ENCODE measurements at places on chromosomes 13 and 19.
A peak's percentile ranks its signal among the peaks of the same experiment; 100 is the strongest.

DNA sequence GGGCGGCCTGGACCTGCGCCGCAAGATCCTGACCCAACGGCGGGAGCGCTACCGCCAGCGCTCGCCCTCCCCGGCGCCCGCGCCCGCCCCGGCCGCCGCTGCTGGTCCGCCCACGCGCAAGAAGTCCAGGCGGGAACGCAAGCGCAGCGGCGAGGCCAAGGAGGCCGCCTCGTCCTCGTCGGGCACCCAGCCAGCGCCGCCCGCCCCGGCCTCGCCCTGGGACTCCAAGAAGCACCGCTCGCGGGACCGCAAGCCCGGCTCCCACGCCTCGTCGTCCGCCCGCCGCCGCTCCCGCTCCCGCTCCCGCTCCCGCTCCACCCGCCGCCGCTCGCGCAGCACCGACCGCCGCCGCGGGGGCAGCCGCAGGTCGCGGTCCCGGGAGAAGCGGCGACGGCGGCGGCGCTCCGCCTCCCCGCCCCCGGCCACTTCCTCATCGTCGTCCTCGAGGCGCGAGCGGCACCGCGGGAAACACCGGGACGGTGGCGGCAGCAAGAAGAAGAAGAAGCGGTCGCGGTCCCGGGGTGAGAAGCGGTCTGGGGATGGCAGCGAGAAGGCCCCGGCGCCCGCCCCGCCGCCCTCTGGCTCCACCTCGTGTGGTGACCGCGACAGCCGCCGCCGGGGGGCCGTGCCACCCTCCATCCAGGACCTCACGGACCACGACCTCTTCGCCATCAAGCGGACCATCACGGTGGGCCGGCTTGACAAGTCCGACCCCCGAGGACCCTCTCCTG is 10.0 kb downstream of the SCAF1 start:
- peak; percentile 27 for DNase-seq

DNA sequence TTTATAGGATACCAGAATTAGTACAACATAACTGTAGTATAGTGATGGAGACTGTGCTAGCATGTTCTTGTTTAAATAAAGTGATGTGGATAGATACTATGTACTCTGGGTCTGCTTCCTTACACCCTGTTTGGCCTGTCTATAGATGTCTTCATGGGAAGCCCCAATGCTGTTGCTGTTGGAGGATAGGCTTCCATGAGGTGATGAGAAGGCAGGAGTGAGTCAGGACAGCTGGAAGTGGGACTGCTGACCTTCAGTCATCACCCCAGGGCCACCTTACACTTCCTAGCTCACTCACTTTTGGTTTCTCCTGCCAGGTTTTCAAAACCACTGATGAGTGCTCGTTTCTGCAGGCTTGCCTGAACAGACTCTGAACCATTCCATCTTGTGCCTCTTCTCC is 4.2 kb downstream of the KCTD4 start:
- no peak for DNase-seq

- no peak for DNase-seq
Observed at GRCh38 chr13:48749144-48749543, 95.4 kb downstream of the CYSLTR2 start.

GRCh38 chr19:7710616-7711015 is 8.7 kb upstream of the FCER2 start:
- no peak for DNase-seq

DNA sequence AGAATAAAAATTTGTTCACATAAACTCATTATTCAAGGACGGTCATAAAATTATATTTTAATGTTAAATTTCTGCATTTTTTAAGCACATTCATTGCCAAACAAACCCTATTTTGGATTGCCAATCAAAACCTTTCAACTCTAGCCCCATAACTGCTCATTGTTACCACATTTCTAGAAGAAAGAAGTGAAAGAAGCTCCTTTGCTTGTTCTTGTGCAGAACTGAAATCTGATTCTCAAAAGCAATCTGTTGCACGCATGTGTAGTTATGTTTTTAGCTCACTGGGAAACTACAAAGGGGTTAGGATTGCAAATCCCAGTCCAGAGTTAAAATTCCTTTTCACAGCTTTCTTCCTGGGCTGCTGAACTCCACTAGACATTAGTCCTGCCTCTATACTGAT is 109.5 kb upstream of the MIR17HG start:
- no peak for DNase-seq

DNA sequence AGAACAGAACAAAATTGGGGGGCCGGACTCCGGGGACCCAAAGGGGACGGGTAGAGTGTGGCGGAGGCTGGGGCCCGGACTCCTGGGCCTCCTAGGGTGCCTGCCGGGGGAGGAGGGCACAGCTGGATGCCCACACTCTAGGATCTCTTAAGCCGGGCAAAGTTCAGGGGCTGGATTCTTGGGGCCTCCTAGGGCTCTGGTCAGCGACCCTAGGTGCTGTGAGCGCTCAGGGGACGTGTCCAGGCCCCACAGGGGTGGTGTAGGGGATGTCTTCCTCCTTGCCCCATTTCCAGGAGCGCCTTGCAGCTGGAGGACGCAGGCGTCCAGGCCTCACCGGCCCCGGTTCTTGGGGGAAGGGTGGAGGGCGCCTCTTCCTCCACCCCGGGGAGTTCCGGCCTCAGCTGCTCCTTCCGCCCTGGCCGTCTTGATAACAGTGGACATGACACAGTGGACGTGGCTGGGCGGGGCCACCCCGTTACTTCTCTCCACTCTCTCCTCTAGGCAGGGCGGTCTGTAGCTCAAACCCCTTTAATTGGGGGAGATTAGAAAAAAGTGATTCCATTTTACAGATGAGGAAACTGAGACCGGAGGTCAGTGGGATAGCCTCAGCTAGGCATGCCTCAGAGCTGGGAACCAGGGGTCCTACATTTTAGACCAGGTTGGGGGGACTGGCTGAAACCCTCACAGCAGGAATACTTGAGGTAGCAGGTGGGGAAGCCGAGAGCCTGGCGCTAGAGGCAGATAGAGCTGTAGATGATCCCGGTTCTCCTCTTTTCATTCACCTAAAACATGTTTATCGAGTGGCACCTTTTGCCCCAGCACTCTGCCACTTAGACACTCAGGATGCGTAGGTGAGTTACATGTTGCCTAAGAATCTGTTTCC is 705 bp downstream of the STXBP2 start:
- DNase-seq = no peak

- DNase-seq = no peak
Observed at GRCh38 chr19:56159009-56159559, 16.7 kb upstream of the GALP start.

DNA sequence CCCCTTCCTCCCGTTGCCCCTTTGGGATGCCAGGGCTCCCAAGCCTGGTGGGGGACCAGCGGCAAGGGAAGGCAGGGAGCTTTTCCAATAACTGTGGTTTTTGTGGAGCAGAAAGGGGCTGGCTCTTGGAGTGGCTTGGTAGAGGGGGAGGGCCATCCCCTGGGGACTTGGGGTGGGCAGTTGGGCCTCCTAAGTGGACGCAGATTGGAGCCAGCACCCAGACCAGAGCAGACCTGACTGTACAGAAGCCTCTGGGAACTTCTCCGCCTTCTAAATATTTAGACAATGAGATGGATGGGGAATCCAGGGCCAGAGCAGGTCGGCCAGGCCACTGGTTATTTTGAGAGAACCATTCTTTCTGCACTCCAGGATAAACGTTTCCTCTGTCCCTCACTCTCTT is 4.2 kb downstream of the PTGIR start:
- no peak for DNase-seq

DNA sequence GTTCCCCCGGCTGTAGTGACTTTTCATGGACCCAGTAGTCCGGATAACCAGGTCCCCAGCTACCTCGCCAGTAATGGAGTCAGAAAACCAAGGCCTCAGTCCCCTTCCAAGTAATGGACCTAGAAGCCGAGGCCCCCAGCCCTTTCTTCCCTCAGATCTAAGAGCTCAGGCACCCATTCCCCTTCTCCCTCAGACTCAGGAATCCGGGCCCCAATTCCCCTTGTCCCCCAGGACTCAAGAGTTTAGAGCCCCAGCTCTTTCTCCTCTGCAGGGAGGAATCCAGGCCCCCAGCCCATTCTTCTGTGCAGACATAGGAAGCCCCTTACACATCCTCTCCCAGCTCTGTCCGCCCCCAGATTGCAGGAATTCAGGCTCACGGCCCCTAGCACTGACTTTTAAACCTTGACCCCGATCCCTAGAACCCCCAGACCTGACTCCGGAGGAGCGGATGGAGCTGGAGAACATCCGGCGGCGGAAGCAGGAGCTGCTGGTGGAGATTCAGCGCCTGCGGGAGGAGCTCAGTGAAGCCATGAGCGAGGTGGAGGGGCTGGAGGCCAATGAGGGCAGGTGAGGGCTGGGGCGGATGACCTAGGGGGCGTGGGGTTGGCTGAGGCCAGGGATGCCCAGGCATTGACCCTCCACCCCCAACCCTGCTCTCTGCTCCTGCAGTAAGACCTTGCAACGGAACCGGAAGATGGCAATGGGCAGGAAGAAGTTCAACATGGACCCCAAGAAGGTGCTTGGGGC is 938 bp downstream of the CYTH2 start:
- DNase-seq = no peak

- no peak for DNase-seq
Observed at GRCh38 chr19:55691561-55692481, 16.8 kb downstream of the EPN1 start.

DNA sequence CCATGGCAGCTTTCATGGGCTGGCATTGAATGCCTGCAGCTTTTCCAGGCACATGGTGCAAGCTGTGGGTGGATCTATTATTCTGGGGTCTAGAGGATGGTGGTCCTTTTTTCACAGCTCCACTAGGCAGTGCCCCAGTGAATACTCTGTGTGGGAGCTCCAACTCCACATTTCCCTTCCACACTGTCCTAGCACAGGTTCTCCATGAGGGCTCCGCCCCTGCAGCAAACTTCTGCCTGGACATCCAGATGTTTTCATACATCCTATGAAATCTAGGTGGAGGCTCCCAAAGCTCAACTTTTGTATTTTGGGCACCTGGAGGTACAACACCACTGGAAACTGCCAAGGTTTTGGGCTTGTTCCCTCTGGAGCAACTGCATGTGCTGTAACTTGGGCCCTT is 450.6 kb downstream of the LMO7 start:
- no peak for DNase-seq

GRCh38 chr13:28000567-28000966 is 12.1 kb upstream of the URAD start:
- no peak for DNase-seq

DNA sequence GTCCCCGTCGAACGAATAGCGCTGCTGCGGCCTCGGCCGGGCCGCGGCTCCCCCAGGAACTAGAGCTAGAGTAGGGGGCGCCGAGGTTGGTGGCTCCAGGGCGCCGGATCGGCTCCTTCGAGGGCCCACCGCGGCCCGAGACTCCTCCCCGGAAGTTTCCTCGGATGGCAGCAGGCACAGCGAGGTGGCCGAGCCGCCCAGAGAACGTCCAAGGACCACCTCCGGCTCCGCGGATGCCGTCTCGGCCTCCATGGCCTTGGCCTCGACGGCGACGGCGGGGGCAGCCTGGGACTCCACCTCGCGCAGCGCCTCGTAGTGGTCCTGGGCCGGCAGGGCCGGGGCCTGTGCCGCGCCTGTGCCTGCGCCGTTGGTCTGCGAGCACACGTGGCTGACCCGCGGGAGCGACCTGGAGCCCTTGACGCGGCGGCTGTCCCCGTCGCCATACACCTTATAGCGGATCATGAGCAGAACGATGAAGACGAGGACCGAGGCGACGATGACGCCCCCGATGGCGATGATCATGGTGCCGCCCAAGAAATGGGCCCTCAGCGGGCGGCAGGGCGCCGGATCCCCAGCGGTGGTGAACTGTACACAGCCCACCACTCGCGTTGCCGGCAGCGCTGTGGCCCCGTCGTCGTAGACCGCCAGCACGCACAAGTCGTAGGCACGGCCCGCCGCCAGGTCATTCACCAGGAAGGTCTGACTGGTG is 11.8 kb downstream of the IFNL1 start:
- no peak for DNase-seq

GRCh38 chr13:25292301-25292700 is 5.0 kb upstream of the MTMR6 start:
- peak; percentile 63 for DNase-seq

DNA sequence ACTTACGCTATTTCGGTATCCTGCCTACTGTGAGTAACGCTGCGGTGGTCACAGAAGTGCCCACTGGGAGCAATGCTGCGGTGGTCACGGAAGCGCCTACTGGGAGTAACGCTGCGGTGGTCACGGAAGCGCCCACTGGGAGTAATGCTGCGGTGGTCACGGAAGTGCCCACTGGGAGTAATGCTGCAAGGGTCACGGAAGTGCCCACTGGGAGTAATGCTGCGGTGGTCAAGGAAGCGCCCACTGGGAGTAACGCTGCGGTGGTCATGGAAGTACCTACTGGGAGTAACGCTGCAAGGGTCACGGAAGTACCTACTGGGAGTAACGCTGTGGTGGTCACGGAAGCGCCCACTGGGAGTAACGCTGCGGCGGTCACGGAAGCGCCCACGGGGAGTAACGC is 52.1 kb upstream of the SOX1 start:
- no peak for DNase-seq

- no peak for DNase-seq
Observed at GRCh38 chr13:38159710-38160109, 189.9 kb upstream of the UFM1 start.

DNA sequence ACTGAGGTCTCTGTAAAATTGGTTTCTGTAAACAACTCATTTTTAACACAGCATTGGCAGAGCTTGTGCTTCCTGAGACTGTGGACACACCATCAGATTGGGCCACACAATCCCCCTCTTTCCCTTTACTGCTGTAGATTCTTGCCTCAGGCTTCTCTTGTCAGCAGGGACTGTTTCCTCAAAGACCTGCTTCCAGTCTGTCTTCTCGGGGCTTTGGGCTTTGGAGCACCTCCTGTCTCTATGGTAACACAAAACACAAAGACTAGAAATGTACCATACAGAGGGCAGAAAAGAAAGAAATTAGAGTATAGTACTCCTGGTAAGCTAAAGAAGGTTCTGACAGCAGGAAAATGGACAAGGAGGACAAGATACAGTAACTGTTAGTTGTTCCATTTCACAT is 484.5 kb downstream of the DIAPH3 start:
- no peak for DNase-seq

GRCh38 chr13:61453121-61453520 is 37.5 kb upstream of the PCDH20 start:
- no peak for DNase-seq

GRCh38 chr19:12581100-12581499 is 29.5 kb downstream of the ZNF490 start:
- no peak for DNase-seq

GRCh38 chr13:91576590-91576989 is 178.2 kb downstream of the GPC5 start:
- DNase-seq = peak; percentile 32

DNA sequence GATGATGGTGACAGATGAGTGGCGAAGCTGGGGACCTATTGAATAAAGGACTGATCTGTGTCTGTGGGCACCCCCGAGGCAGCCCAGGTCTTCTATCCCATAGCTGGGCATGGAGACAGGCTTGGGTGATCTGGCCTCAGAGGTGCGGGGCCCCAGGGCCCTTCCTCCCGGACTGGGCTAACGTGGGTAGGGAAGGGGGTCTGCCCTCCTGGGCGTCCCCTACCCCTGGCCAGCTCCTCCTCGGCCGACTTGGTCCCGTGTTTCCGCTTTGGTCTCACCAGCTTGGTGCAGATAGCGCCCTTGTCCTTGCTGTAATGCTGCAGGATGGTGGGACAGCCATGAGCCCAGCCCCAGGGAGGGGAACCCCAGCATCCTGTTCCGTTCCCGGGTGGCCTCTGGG is 3.3 kb downstream of the MATK start:
- no peak for DNase-seq

GRCh38 chr13:51679616-51680015 is 95.4 kb downstream of the WDFY2 start:
- DNase-seq = no peak

- no peak for DNase-seq
Observed at GRCh38 chr19:35229601-35230000, 1.1 kb upstream of the FAM187B start.

GRCh38 chr19:11942008-11942842 is 17.3 kb downstream of the ZNF700 start:
- DNase-seq = no peak
